C1 segment of cervical spinal cord (tissue), 14 donors: ENCODE measurements at places on chromosomes 4 and X.

- no peak for DNase-seq
These were observed 48.6 kb downstream of the MAGEA9 start for GRCh38 chrX:149830192-149830873.

DNA sequence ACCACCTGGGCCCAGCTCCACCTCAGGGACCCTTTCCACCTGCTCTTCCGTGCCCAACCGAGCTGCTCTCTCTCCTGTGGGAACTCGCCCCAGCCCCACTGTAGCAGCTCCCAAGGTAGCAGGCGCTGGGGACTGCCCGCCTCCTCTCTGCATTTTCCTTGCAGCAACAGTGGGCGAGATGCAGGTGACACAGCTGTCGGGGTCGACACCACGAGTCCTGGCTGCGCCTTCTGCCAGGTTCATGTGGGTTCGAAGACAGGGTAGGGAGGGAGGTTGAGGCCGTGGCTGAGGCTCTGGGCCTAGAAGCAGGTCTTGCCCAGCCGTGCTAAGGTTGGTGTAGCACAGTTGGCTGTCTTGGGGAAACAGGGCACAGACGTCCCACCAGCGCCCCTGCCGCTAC lies 245.2 kb upstream of the FSTL5 start:
- no peak for DNase-seq

- no peak for DNase-seq
These were observed 271.2 kb downstream of the FBXO8 start for GRCh38 chr4:174012135-174012885.

GRCh38 chr4:127849505-127850234 lies 31.0 kb upstream of the PLK4 start:
- no peak for DNase-seq

- no peak for DNase-seq
These were observed 163.5 kb upstream of the UGT8 start for GRCh38 chr4:114435116-114435515.

DNA sequence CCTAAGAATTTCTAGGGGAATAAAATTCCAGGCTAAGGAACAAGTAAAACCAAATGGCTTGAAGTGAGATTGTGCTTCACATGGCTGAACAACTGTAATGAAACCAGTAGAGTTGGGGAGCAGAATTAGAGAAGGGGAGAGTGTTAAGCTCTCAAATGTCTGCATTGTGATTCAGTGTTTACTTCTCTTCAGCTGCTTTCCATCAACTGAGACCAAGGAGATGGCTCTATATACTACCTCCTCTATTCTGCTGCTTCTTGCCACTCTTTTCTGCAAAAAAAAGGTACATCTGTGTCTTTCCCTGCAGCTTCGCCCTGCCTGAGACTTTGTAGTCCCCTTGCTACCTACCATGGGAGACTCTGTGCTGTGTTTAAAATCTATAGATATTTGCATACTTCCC lies 73.5 kb downstream of the WDFY3 start:
- DNase-seq: no peak

- DNase-seq: no peak
These were observed 28.6 kb downstream of the IDS start for GRCh38 chrX:149476513-149476912.

DNA sequence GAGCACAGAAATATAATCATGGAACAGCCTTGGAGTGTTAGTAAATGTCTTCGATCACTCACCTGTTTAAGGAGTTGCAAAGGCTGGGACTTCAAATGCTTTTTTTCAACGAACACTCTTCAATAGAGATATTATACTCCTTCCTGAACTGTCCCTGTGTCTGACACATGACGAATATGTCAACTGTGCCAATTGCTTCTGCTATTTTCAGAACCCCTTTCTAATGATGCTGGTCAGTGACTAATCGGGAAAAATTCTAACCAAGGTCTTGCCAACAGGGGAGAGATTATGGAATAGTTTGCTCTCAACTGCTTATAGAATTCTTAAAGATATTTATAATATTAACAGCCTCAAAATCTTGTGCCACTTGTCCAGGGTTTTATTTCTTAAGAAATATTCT lies 8.5 kb upstream of the KLHL34 start:
- no peak for DNase-seq
